NCI-H2171 (cell line): ENCODE measurements at places on chromosomes 7 and 10.

DNA sequence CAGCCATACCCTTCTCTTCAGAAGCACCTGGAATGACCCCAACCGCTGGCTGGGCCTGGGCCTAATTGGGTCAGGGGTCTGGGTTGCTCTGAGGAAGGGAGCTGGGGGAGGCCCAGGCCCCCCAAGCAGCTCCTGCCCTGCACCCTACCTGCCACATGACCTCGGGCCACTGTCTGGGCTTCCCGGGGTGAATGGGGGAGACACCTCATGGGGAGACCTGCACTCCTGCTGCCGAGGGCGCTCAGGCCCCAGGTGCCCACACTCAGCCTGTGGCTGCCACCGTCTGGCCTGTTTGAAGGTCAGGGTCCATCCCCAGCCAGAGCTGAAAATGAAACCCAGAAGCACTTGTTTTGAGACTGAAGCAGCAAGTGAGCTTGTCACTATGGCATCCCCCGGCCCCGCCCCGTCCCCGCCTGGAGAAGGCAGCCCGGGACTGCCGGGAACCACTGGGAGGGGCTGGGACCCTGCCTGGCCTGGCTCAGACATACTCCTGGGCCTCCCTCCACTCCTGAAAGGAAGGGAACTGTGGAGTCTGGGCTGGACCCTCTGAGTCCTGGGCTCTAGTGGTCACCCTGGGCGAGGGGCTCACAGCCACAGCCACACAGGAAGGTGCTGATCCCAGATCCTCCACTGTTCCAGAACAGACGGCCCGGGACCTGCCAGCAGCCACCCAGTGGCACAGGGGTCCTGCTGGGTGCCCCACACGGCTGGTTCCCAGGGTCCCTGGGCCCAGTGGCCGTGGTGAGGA lies 7.4 kb upstream of the MICALL2 start:
- DNase-seq = no peak

DNA sequence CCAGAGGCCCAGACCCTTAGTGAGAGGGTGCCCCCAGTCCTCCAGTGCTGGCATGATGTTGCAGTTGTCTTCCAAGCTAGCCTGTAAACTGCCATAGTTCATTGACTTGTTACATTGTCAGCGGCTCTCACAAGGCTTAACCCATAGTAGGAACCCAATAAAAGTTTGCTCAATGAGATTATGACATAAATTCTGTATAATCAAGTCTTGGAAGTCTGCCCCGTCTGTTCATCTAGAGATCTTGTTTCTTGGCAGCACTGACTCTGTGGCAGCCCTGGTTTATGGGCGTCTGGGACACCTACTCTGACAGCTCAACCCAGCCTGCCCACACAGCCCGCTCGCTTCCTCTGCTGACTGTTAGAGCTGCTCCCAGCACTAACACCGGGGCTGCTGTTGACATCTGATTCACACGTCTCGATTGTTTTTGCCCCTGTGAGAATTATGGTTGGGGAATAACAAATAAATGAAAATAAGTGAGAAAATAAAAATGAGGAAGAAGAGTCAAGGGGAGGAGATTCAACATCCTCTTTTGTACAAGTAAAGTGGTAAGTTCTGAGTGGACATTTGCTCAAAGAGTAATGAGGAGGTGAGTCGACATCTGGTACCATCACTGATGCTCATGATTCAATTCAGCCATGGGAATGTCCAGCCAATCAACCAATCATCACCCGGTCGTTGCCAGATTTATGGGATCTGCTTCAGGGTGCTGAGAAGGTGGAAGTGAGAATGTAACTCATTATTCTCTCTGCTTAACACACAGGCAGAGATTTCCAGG lies 160.8 kb downstream of the SPAG6 start:
- DNase-seq = no peak

DNA sequence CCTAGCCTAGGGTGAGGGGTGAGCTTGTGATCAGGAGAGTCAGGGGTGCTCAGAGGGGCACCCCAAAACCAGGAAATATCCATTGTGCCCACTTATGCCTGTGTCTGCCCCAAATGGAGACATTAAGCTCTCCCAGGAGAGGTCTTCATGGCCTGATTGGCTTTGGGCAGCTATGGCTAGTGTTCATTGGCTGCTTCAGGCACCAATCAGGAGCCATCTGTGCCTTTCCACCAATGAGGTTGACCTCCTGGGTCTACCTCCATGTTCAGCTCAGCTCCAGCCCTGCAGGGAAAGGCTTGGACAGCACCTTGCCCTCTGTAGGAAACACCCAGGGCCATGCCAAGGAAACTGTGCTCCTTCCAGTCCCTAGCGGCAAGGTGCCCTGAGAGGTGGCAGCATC lies 23.9 kb upstream of the HSPB1 start:
- DNase-seq = no peak

DNA sequence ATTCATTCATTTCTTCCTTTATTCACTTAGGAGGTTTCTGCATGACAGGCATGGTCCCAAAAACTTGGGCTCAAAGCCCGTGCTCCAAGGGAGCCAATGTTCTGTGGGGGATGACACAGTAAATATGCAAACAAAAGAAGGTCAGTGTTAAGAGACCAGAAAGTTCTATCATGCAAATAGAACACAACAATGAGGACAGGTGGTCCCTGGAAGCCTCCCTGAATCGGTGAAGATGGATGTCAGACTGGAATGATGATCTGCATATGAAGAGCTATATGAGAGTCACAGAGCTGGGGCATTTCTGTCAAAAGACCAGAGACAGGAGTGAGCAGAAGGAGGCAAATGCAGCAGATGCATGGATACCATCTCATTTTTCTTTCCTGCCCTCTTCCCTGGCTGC lies 129.0 kb downstream of the ABCA13 start:
- DNase-seq = no peak

DNA sequence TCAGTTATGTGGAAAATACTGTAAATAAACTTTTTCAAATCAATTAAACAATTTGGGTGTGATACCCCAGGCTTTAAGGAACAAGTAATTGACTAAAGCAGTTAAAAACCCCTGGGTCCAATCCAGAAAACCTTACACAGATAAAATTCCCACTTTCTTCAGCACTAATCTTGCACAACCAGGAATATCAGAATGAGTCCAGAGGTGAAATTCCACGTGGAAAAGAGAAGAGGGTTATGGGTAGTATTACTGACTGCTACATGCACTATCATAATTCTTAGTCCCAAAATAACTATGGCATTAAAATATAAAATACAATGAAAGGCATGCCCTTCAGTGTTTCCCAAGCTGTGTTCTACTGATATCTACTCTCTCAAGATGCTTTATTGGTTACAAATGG lies 135.7 kb upstream of the STEAP4 start:
- DNase-seq = no peak

DNA sequence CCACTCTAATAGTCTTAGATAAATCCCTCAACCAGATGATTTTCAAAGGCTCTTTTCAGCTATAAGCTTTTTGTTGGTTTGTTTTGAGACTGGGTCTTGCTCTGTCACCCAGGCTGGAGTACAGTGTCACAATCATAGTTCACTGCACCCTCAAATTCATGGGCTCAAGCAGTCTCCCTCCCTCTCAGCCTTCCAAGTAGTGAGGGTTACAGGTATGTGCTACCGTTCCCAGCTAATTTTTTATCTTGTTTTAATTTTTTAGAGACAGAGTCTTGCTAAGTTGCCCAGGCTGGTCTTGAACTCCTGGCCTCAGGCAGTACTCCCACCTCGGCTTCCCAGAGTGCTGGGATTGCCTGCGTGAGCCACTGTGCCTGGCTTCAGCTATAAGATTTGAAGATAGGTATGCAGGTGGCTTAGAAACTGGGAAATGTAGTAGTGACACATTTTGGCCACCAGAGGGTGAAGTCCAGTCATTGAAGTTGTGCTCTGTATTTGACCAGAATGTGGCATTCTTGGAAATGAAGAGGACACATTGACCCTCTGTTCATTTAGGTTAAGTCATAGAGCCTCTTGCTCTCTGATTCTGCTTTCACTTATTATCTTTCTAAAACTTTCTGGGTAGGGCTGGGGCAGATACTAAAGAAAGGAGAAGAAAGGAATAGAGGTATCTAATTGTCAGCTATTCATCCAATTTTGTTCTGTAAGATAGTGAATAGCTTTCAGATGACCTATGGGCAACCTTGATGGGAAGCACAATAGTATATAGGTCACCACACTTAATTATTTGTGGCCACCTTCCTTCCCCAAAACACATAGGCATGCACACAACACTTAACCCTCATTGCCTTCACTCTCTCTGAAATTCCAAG lies 36.0 kb downstream of the R3HCC1L start:
- DNase-seq = no peak

GRCh38 chr10:64234489-64234888 lies 713.3 kb downstream of the REEP3 start:
- DNase-seq = no peak

DNA sequence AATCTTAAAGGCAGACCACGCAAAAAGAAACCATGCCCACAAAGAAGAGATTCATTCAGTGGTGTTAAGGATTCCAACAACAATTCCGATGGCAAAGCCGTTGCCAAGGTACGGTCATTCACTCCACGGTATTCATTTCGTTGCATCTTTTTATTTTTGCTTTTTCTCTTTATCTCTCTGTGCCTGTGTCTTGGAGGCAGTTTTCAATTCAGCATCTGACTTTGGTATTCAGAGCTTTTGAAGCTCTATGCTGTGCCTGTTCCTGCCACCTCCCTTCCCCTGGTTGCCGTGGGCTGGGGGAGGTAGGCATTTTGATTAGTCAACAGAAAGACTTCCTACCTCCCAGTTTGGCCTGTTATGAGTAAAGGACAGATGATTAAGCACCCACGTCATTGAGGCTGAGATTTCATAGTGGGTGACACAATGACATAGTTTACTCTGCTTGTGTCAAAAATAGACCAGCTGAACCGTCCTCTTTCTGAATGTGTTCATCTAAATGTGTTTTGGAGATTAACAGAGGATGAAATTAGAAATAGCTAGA lies 149.5 kb downstream of the ARID5B start:
- no peak for DNase-seq
